ENCODE measurements at places on chromosomes 5 and 9.

GRCh38 chr5:61245486-61245885, 83.2 kb upstream of the SMIM15 start:
- no peak for DNase-seq

- no peak for DNase-seq
Observed at GRCh38 chr5:118789366-118789765, 199.0 kb downstream of the DTWD2 start.

- DNase-seq: no peak
Observed at GRCh38 chr5:54868511-54869483, 116.6 kb downstream of the ESM1 start.

DNA sequence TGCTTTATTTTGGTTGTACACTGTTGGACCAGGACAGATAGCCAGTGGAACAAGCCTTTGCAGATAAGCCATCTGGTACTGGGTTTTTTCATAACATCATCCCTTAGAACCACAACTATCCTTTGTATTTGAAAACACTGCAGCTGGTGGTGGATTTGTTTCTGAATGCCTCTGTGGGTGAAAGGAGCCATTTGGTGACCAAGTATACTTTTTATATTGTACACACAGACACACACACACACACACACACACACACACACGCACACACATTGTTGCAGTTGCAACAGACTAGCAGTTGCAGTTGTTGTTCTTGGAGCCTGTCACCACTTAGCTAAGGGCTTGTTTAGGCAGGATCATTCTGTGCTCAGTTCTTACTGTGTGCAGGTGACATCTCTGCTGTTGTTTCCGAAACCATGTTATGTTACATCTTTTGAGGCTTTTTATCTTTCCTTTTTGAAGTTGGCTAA, 22.9 kb upstream of the CAVIN4 start:
- DNase-seq: no peak

GRCh38 chr5:57277085-57277484, 103.2 kb downstream of the GPBP1 start:
- DNase-seq: no peak

DNA sequence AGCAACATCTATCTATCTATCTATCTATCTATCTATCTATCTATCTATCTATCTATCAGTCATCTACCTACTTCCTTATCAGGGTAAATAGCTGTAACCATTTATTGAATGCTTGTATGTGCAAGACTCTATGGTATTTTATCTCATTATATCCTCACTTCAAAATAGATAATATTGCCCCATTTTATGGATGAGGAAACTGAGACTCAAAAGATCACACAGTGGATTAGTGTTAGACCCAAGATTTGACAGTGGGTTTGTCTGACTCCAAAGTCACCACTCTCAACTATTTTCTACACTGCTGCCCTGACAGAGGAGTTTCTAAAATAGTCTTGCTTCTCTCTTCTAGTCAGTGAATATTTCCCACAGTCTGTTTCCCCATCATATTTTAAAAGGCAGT, 94.3 kb upstream of the NR3C1 start:
- no peak for DNase-seq

- no peak for DNase-seq
Observed at GRCh38 chr5:136275601-136276000, 82.6 kb upstream of the SMIM32 start.

- no peak for DNase-seq
Observed at GRCh38 chr5:17317473-17317872, 100.0 kb downstream of the BASP1 start.

DNA sequence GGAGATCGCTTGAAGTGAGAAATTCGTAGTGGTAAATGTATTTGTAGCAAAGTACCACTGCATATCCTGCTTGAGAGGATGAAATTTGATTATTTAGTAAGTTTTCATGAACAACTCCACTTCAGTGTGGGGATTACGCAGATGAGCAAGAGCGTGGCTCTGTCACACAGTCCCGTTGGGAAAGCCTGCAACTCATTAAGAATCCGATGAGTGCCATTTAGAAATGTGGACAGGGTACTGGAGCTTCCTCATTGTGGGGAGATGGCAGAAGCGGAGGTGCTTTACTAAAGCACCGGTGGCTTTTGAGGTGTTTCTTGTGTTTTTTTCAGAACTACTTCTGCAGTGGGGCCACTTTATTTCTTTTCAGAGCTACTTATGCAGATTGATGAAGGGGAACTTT, 1.4 kb downstream of the TJP2 start:
- no peak for DNase-seq

Measured in BE2C (cell line).